ENCODE measurements at places on chromosomes 6 and 20. TPM values are rescaled to one million over a fixed set of nuclear protein-coding genes. Genes with fewer than 3 reads are reported as not detected.

Gene AIF1
- total RNA-seq, result 9.1 TPM

Gene OPN5
- total RNA-seq, result not detected

- no peaks in the 10 kb centered on the region for H3K36me3 ChIP-seq
- no peak for ATAC-seq
- no peak overlapping the region for H3K4me3 ChIP-seq
- no peak overlapping the region for H3K27ac ChIP-seq
- no peaks in the 10 kb centered on the region for H3K4me1 ChIP-seq
Measured at GRCh38 chr6:12334526-12335130, 44.5 kb downstream of the EDN1 start.

DNA sequence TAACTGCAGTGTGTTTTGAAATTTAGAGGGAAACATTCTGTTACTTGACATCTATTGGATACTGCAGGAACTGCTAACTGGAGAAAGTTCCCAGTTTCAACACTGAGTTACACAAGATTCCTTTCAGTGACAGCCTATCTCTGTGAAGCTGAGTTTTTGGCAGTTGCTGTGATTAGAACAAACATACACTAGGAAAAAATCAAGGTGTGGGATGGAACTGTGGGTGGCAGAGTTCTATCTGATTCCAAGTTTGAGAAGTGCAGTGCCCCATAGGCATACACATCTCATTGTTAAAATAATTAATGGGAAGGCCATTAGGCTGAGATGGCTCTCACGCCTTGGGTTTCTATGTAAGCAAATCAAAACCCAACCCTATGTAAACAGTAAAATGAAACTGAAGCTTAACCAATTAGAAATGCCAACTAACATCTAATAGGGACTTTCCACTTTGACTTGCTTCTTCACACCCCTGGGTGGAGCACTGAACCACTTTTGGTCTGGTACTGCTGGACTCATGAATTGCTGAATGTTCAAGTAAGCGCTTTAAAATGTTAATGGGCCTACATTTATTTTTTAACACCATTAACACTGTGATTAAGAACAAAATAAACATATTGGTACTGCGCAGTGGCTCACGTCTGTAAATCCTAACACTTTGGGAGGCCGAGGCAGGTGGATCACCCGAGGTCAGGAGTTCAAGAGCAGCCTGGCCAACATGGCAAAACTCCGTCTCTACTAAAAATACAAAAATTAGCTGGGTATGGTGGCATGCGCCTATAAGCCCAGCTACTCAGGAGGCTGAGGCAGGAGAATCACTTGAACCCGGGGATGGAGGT is 55.2 kb upstream of the TBC1D7 start:
- ATAC-seq, result peak; percentile 86
- no peak overlapping the region for H3K4me3 ChIP-seq
- H3K4me1 ChIP-seq, result no peaks in the 10 kb centered on the region

DNA sequence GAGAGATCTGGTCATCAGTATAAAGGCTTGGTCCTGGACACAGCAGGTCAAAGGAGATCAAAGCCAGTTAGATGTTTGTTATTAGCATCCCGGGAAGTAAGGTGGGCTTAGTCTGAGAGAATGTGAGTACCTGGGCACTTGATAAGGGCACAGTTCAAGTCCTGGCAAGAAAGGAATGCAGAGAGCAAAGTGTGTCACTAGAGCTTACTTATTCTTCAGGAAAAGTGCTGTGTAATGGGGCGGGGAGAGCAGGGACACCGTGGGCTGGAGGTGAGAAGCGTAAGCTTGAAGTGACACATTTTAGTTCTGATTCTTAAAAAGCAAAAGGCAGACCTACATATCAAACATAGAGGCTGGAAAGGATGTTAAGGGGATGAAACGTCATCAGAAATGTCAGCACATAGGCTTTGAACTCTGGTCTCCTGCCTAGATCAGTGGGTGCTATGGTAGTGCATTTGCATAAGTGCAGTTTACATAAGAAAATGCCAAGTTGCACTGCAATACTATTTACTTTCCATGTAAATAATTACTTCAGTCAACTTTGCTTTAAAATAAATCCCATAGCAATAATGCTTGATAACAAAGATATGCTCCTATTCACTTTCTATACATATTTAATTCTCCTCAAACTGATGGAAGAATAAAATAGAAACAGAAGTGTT is 2.6 kb downstream of the SAMD5 start:
- ATAC-seq, result no peak
- no peaks in the 10 kb centered on the region for H3K36me3 ChIP-seq
- H3K4me1 ChIP-seq, result no peaks in the 10 kb centered on the region
- H3K27me3 ChIP-seq, result peaks cover 35% of the 10 kb centered on the region
- no peak overlapping the region for H3K4me3 ChIP-seq
- H3K27ac ChIP-seq, result no peak overlapping the region

GRCh38 chr20:45095805-45096238 is 5.1 kb downstream of the KCNS1 start:
- no peak overlapping the region for H3K27ac ChIP-seq
- no peaks in the 10 kb centered on the region for H3K4me1 ChIP-seq
- H3K36me3 ChIP-seq, result peaks cover 11% of the 10 kb centered on the region
- peak; percentile 55 for ATAC-seq
- peaks cover 30% of the 10 kb centered on the region for H3K27me3 ChIP-seq

GRCh38 chr6:144931172-144932035 is 646.3 kb downstream of the UTRN start:
- peak; percentile 39 for ATAC-seq
- H3K4me1 ChIP-seq, result no peaks in the 10 kb centered on the region
